ENCODE measurements at places on chromosomes 5 and 9.
A peak's percentile ranks its signal among the peaks of the same experiment; 100 is the strongest.

GRCh38 chr9:534886-535285, 306.6 kb upstream of the DMRT1 start:
- no peak for DNase-seq

- no peak for DNase-seq
Observed at GRCh38 chr5:933251-933861, 40.7 kb downstream of the TRIP13 start.

DNA sequence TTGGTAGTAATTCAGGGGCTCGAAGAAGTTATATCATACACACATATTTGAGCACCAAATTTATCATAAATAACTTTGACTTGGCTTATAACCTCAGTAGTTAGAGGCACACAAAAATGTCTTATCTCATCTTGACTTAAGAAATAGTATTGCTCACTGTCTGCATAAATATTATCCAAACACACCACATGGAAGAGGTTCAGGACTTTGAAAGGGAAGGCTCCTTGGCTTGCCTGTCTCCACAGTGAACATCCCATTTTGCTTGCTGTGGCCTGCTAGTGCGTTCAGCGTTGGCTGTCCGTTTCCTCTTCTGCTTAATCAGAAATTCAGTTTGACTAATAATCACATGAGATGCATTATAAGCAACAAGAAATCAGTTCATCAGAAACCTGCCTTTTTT, 13.9 kb downstream of the GRXCR2 start:
- DNase-seq: no peak

DNA sequence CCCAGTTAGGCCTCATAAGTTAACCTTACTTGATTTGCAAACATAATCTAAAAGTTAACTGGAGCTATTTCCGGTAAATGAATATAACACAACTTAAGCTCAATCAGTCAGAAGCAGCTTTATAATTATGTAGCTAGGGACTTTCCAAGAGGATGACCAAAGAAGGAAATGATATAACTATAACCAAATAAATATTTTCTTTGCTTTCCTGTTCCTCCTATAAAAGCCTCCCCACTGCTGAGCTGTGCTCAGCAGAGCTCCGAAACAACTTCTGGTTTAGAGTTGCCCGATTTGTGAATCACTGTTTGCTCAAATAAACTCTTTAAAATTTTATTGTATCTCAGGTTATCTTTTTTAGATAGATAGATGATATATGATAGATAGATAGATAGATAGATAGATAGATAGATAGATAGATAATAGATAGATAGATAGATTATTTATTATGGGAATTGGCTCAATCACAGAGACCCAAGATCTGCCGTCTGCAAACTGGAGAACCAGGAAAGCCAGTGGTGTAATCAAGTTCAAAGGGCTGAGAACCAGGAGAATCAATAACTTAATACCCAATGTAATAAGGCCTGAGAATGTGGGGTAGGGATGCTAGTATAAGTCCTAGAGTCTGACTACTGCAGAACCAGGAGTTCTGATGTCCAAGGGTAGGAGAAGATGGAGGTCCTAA, 19.3 kb upstream of the TMEM161B start:
- no peak for DNase-seq

DNA sequence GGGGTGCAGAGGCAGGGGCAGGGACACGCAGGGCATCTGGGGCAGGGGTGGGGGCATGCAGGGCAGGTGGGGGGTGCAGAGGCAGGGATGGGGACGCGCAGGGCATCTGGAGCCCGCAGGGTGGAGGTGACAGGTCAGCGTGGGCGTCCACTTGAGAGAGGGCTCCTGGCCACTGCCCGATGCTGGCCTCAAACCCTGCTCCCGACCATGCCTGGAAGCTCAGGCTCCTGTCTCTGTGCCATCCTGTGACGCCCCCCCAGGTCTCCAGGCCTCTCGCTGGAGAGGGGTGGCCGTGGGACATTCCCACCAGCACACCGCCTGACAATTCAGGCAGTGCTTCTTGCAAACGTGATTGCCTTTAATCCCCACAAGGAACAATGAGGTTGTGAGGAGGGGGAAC, 33.0 kb downstream of the ZDHHC11B start:
- no peak for DNase-seq

- DNase-seq: no peak
Observed at GRCh38 chr5:2658447-2658846, 93.0 kb downstream of the IRX2 start.

GRCh38 chr5:35788724-35789123, 68.0 kb upstream of the IL7R start:
- no peak for DNase-seq

GRCh38 chr9:121213136-121213806, 11.6 kb upstream of the RAB14 start:
- DNase-seq: peak; percentile 42

DNA sequence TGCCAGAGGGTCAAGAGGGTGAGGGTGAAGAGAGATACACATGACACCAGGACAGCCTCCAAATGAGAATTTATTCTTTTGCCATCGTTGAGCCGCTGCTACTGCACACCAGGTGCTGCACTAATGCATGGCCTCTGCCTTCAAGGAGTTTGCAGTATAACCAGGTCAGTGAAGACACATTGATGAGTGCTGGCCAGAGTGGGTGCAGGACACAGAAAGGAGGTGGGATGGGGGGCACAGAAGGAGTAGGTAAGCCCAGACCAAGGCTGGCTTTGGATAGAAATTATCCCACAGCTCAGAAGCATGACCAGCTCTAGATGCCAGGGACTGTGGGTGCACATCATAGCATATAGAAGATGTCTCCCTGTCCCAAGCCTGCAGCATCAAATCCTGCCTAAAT, 38.0 kb downstream of the FOXI1 start:
- DNase-seq: no peak

GRCh38 chr5:6398570-6399230, 20.4 kb upstream of the MED10 start:
- DNase-seq: no peak

GRCh38 chr5:76224898-76225297, 141.7 kb downstream of the SV2C start:
- DNase-seq: no peak

Data from GM12864 (cell line).